ENCODE measurements at places on chromosomes 16 and 17.

DNA sequence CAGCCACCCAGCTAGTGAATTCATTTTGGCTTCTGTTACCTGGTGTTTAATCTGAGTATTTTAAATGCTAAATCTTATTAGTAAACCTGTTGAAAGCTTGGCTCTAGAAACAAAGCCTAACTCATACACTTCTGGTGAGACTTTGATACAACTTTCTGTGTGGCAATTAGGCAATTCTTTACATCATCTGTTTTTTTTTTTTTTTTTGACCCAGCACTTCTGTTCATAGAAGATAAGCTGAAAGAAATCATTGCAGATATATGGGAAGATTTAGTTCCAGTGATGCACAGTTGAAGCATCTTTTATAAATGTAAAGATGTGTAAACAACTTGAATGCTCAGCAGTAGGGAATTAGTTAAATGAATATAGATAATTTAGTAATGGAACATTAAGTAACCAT lies 21.7 kb upstream of the ABCC11 start:
- DNase-seq = no peak

GRCh38 chr17:77915594-77916021 lies 42.9 kb upstream of the TNRC6C start:
- no peak for DNase-seq

GRCh38 chr17:3890082-3890877 lies 2.6 kb downstream of the CAMKK1 start:
- peak; percentile 48 for DNase-seq

DNA sequence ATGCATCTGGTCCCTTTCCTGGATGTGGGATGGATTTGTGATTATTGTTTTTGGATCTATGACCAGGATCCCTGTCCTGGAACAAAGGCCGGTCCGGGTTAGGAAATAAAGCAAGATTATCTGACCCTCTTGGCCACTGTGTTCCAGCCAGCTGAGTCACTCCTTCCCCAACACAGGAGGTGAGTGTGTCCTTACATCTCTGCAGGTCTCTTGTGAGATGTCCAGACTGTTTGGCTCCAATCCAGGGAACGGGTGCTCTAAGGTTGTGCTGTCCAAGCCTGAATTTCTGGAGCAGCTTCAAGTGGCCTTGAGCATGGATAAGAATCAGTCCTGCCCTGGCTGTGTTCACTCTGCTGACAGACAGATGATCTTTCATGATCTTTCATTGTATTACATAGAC lies 136.5 kb upstream of the CCL2 start:
- no peak for DNase-seq

- no peak for DNase-seq
Measured at GRCh38 chr16:51636920-51637769, 486.1 kb upstream of the SALL1 start.

GRCh38 chr17:63974594-63975192 lies 2.0 kb upstream of the SCN4A start:
- no peak for DNase-seq

- DNase-seq = no peak
Measured at GRCh38 chr17:61570118-61570517, 20.9 kb downstream of the NACA2 start.

GRCh38 chr16:27436065-27436464 lies 34.1 kb downstream of the IL21R start:
- DNase-seq = no peak

- DNase-seq = no peak
Measured at GRCh38 chr17:73612031-73612472, 32.2 kb downstream of the SDK2 start.

- DNase-seq = no peak
Measured at GRCh38 chr17:63692195-63692816, 7.6 kb downstream of the LIMD2 start.

GRCh38 chr16:84907575-84907974 lies 87.8 kb downstream of the CRISPLD2 start:
- no peak for DNase-seq

DNA sequence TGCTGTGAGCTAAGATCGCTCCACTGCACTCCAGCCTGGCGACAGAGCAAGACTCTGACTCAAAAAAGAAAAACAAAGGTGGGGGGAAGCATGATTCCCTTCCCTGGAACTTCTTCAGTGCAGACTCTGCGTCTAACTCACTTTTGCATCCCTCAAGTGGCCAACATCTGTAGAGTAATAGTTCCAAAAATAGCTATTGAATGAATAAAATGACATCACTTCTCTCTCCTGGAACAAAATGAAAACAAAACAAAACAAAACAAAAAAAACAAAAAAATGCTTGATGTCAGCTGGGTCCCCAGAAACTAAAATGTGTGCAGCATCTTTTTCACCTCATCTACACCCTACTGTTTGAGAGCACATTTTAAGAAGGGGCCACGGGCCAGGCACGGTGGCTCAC lies 197.7 kb upstream of the NOG start:
- no peak for DNase-seq

GRCh38 chr16:75566040-75566757 lies at the start of gene GABARAPL2:
Gene GABARAPL2 (plus strand): TSS chr16:75566379. CDS start chr16:75566487, 108 bp downstream.
- DNase-seq = peak; percentile 85

- DNase-seq = no peak
Measured at GRCh38 chr16:22318690-22319358, 21.6 kb downstream of the POLR3E start.

DNA sequence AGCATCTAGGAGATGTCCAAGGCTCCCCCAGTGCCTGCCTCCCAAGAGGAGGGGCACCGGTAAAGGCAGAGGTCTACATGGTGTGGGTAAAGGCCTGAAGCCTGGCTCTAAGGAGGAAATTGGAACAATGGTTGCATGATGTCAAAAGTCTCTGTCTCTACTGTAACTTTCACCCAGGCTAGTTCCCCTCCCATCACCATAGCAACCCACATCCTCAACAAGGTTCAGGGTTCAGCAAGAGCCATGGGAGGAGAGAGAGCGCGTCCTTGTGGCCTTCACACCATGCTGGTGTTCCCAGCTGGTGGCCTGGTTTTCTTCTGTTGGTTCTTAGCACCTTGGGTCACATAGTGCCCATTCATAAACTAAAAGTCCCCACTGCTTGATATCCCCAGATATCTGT lies 196.7 kb upstream of the CDH5 start:
- no peak for DNase-seq

GRCh38 chr17:3916825-3917224 lies 560 bp upstream of the P2RX1 start:
- DNase-seq = no peak

GRCh38 chr16:20326321-20326720 lies 992 bp downstream of the GP2 start:
- DNase-seq = no peak

DNA sequence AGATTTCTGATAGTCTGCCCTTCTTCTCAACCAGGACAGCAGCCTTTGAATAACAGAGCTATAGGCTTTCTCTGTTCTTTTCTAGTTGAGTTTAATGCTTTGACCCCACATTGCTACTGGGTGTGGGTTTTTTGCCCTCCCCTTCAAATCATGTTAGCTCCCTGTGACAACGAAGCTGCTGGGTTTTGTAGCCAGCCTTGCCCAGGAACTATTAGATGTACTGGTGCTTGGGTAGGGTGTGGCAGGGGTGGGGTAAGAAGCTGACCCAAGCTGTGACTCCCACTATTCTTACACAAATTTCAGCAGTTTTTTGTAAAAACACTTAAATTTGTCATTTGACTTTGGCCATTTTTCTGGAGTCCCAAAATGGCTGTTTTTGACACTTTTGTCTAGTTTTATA lies 69.7 kb downstream of the NLK start:
- DNase-seq = no peak

- peak; percentile 56 for DNase-seq
Measured at GRCh38 chr17:2398655-2399571, 1.9 kb downstream of the MNT start.

DNA sequence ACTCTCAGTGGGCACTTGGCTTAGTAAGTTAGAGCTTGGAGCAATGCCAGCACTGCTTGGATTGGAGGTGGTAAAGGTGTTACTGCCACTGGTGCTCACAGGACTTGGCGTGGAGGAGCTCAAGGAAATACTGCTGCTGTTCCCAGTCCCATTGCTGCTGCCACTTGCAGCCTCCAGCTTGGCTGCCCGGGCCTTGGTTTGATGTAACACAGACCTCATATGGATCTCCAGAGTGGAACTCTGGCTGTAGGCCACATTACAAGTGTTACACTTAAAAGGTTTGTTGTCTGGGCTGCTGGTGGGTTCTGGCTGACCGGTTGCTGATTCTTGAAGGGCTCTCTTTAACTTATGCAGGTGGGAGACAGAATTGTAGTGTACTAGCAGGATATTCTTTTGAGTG lies 250.3 kb downstream of the ZFHX3 start:
- peak; percentile 28 for DNase-seq

DNA sequence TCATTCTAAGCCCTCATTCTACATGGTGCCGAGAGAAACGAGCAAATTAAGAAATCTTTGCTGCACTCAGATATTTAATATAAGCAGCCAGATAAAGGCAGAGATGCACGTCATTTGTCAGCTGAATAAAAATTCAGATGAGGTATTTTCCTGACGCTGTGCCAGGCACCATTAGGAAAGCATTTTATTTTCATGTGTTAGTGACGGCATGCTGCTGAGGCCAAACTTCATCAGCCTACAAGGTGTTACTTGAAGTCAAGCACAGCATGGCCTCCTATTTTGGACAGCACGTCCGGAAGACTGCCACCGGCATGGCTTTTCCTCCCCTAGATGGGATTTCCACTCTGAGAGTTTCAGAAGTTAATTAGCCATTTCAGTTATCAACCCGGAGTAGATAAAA lies 70.3 kb downstream of the IRX3 start:
- peak; percentile 46 for DNase-seq

- DNase-seq = no peak
Measured at GRCh38 chr17:68231541-68231940, 16.3 kb upstream of the AMZ2 start.

- no peak for DNase-seq
Measured at GRCh38 chr16:74699666-74700065, 996 bp downstream of the MLKL start.

GRCh38 chr16:64864232-64864809 lies 257.5 kb downstream of the CDH11 start:
- no peak for DNase-seq

GRCh38 chr17:75182319-75182568 lies 515 bp downstream of the SUMO2 start:
- no peak for DNase-seq

- DNase-seq = no peak
Measured at GRCh38 chr17:77695386-77695785, 263.1 kb upstream of the TNRC6C start.

DNA sequence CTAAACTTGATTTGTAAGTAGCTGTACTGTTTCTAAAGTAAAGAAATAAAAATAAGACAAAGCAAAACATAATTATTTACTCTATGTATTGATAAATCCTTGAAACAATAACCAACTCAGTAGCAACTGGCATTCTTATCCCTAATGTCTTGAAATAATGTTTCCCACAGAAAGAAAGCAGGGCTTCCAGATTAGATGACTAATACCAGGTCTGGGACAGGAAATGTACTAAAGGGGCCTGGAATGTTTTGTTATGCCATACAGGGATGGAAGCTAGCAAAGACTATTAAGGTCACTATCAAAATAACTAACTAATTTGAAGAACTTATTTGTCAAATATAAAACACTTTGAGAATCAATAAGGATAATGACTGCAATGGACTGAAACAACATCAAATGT lies 82.1 kb downstream of the CFDP1 start:
- DNase-seq = no peak

GRCh38 chr16:17901309-17901708 lies 430.5 kb upstream of the XYLT1 start:
- no peak for DNase-seq

- DNase-seq = no peak
Measured at GRCh38 chr17:20159406-20160069, 150.4 kb downstream of the SPECC1 start.

DNA sequence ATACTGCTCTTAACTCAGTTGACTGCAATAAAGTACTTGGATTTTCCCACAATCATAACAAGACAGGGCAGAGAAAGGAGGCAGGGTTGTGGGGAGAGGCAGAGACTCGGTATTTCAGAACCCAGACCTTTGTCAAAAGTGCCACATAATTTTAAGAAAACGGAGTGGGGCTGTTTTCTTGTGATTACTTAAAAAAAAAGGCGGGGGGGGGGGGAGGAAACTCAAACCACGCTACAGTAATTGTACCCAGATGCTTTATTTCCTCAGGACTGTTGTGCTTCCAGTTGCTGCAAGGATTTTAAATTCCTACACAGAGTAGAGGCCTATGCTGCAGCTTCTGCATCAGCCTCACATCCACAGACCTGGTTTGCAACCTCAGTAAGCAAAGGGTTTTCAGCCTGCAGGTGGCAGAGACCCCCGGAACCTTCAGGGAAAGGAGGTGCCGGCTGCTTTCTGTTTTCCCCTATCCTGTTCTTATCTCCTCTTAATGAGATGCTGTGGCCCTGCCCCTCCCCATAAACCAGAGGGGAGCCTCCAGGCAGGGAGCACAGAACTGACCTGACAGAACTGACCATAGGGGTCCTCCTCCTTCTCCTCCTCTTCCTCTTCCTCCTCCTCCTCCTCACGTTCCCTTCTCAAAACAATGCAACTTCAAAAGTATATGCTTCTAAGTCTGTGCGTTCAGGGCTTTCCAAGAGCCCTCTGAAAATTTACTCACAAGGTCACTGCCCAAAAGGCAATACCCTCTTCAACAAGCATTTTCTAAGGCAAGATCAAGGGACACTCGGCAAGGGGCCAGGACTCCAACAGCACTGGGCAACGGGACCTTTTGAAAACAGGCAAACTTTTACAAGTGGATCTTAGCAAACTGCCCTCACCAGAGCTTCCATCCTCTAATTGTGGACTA lies 7.5 kb downstream of the AXIN2 start:
- no peak for DNase-seq

DNA sequence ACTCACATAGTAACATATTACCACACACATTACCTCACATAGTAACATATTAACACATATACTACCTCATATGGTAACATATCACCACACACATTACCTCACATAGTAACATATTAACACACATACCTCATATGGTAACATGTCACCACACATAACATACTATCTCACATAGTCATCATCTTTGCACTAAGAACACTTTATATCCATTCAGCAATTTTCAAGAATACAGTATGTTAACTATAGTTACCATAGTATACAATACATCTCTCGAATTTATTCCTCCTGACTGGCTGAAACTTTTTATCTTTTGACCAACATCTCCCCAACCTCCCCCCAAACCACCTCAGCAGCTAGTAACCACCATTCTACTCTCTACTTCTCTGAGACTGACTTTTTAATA lies 7.6 kb downstream of the NUDT7 start:
- no peak for DNase-seq

Measured in left ventricle myocardium inferior (tissue), 1 donor.